ENCODE measurements at places on chromosomes 3 and 15.

- no peak for DNase-seq
Observed at GRCh38 chr3:14430706-14431451, 28.5 kb downstream of the SLC6A6 start.

DNA sequence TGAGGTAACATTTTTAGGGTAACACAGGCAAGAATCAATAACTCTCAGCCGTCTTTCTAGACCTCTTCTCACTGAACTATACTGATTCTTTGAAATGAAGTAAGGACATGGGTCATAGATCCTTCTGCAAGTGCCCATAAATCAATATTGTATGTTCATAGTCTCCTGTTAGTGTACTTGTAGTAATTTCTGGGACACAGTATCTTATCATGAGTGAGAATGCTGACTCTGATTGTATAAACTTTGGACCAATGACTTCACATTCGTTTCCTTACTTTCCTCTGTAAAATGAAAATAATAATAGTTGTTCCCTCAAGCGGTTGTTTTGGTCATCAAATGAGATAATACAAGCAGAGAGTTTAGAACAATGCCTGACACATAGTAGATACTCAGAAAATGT is 777.1 kb upstream of the GOLIM4 start:
- no peak for DNase-seq

- DNase-seq: no peak
Observed at GRCh38 chr3:43075904-43076661, 29.8 kb downstream of the POMGNT2 start.

DNA sequence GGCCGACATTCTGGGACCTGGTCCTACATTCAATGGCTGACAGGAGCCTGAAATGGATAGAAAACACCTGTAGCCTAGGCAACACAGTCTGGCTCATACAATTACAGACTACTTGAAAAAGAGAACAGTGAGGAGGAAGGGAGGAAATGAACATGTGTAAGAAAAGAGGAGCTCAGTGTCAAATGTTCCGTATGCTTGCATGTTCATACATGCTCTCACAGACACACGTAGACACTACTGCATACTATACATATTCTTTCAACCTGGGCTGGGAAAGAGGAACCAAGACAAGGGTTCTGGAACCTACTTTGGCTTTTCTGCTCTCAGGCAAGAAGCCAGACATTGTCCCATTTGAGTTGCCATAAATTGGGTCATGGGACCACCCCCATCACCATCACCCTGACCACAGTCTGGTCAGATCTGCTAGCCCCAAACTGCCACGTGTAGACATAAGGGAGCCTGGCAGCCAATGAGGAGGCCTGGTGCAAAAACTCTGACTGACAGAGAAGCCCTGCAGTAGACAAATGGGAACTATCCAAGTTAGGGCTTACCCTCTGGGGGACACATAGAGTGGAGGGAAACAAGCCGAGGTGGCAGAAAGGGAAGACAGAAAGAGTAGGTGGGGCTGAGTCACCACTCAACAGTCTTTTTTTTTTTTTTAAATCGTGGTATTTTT is 310.0 kb downstream of the SHQ1 start:
- no peak for DNase-seq

- DNase-seq: no peak
Observed at GRCh38 chr3:104412608-104413580, 953.8 kb upstream of the ALCAM start.

- DNase-seq: no peak
Observed at GRCh38 chr15:39184701-39185390, 396.0 kb upstream of the THBS1 start.

GRCh38 chr3:134881305-134881704 is 86.2 kb downstream of the EPHB1 start:
- no peak for DNase-seq

- DNase-seq: peak; percentile 51
Observed at GRCh38 chr15:70488002-70488605, 275.3 kb downstream of the UACA start.

DNA sequence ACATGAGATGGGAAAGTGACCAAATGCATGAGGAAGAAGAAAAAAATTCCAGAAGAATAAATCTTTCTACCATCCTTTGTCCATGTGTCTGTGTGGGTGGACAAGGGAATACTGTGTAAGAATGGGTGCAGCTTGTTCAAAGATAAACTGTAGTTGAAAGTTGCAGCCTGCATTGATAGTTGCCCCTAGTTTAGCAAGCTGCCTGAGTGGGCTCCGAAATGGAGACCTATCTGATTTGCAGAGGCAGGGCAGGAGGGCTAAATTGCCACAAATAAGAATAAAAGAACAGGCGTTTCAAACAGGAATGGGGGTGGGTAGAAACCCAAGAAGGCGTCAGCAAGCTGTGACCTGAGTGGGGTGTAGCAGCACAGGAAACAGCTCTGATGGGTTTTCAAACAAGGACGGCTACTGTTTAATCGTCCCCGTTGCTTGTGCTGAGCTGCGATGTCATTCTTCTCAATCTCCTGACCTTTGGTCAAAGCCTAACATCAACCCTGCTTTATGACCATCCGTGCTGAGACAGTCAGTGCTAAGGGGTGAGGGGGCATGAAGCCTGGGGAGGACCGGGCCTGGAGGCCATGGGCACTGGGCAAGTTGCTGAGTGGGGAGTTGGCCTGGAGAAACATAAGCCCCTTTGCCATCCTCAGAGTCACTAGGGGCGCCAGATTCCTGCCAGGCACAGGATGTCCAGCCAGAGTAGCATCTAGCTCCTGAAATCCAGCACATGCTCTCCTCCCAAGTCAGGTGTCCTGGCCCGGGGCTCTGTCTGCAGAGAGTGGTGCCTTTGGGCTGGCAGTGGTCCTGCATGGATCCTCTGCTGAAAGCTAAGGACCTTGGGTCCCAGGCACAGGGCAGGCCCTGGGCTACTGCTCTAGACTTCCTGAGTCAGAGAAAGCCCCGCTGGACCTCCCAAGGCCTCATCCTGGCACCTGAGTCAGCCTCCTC is 19.2 kb upstream of the C15orf39 start:
- no peak for DNase-seq

GRCh38 chr3:130659911-130660310 is 86.7 kb downstream of the PIK3R4 start:
- no peak for DNase-seq

DNA sequence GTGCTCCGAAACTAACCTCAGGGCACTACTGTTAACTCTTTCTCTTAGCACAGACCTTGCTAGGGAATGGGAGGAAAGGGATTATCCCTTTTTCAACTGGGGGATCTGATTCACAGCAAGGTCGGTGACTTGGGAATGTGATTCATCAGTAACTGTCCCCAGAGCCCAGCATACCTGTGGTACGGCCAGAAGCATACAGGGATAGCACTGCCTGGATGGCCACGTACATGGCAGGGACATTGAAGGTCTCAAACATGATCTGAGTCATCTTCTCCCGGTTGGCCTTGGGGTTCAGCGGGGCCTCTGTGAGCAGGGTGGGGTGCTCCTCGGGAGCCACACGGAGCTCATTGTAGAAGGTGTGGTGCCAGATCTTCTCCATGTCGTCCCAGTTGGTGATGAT is 2.3 kb downstream of the ACTC1 start:
- no peak for DNase-seq

- no peak for DNase-seq
Observed at GRCh38 chr3:112320691-112321090, 12.3 kb upstream of the CD200 start.

DNA sequence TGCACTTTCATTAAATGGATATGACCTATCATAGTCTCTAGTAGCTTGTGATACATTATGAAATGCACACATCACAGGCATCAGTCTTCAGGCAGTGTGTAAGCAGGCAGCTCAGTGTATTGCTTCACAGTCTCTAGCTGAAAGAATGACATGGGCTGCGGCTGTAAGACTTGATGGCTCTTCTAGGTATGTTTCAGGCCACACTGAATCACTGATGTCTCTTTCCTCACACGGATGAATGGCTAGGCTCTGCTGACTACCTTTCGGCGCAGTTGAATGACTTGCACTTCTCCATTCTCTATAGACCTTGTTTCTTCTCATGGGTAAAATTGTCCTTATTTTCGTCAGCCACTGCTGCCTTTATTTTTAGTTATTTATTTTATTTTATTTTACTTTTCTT is 15.4 kb downstream of the APH1B start:
- no peak for DNase-seq

DNA sequence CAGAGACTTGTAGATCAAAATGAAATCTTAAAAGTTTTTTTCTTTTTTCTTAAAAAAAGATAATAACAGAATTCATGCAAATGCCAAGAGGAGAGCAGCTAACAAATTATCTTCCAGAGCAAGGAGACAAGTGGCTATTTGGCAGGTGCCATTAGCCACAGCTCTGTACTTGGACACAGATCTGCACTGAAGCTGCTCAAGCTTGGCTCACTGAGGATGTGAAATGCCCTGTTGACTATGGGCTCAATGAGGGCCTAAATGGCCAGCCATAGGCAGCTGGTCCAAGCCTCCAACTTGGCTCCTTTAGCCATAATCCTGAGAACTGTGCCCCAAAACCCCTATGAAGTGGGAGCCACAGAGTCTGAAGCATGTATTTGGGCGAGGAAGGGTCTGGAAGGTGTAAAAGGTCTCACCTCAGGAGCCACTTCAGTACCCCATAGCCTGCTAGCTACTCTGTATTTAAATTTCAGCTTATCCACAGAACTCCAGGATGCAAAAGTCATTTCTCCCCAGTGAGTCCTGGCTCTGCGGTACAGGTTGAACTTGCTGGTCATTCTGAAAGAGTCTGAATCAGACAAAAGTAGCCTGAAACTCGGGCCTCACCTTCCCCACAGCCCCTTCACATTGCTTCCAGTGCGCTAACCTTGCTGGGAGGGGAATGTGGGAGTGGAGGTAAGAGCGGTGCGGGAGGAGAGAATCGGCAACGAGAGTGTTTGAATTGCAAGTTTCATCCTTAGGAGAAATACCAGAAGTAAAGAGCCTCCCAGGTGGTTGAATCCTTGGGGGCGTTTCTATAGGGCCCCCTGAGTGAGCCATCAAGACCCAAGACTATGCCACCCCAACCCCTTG is 48.0 kb downstream of the ZIC4 start:
- no peak for DNase-seq

GRCh38 chr15:92079047-92079446 is 225.5 kb downstream of the SLCO3A1 start:
- no peak for DNase-seq

DNA sequence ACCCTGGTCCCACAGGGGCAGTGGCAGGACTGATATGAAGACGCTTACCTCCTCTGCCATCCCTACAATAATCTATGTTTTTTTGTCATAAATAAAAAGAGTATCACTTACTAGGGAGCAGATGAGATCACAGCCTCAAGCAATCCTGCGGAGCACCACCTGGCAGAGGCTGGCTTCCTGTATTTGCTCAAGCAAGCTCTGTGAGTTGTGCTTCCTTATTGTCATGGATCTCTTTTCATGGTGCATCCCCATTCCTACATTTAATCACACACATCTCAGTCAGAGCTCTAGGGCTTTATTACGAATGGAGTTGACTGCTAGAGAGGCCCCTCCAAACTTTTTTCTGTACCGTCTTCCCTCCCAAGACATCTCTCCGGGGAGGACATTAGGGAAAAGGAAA is 186.0 kb downstream of the UBE2E2 start:
- DNase-seq: no peak

DNA sequence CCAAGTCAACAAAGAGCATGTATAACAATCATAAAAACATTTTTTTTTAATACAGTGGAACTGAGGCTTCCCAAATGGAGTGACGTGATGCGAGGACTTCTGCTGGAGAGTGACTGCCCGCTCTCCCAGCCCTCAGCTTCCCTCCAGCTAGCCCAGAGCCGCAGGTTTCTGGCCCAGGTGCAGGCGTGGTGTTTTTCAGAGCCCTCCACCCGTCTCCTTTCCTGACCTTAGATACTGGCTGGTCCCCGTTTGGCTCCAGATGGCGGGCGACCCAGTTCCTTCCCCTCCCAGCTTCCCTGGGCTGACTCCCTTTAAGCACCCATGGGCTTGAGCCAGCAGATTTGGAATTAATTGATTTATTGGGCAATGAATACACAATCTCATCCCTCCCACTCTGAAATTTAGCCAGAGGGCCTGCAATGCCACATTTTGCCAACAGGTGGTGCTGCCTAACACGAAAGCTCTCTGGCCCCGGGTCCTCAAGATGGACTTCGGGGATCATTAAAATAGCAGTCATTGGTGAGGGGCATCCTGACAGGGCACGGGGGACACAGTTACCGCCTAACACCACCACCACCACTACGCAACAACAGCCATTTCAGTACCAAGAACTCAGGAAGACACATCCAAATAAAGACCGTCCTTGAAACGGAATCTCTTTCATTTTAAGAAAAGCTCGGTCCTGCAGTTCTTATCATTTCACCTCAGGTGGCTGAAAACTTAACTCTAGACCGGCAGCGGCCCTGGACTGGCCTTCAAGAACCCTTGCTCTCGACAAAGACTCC is 47.5 kb upstream of the MUC4 start:
- peak; percentile 45 for DNase-seq

DNA sequence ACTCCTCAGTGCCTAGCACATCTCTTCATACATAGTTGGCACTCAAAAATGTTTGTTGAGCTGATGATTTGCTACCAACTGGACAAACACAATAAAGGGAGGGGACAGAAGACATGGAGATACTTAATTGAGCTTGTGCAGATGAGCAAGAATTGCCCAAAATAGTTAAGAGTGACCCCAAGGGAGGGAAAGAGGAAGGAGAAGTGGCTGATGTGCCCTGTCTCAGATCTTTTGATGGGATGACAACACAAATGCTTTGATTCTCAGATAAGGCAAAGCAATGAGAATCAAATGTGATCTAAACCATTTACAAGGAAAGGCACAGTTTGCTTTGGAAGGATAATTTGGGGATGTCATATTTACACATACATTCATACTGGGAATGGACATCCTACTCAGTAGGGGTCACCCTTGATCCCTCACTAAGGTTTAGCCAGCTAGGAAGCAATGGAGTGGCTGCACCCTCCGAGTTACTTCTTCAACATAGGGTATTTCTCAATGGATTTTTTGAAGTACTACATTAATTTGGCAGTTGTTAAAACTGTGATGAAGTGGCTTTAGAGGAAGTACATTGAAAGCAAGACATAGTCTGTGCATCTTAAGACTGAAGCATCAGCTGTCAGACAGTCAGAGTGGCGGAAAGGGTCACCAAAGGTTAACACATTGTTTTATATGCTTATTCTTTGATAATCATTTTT is 21.9 kb upstream of the SSR3 start:
- no peak for DNase-seq

DNA sequence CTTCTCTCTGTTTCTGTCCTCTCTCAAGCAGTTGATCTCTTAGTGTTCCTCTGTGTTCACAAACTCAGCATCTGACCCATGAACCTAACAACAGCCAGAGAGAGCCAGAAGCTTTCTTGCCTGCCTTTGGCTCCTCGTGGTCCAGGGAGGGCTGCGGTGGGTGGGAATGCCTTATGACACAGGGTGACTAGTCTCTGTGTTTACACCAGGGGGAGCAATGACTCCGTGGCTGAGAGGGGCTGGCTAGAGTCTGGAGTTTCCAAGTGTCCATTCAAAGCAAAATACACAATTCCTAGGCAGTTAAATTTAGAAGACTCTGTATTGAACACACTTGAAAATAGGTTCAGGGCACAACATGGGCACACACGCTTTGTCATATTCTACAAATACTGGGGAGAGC is 370.0 kb upstream of the FRG2C start:
- no peak for DNase-seq
